ENCODE measurements at places on chromosomes 6 and 20.

- DNase-seq, result no peak
Measured at GRCh38 chr6:10101551-10102252, 313.2 kb downstream of the TFAP2A start.

DNA sequence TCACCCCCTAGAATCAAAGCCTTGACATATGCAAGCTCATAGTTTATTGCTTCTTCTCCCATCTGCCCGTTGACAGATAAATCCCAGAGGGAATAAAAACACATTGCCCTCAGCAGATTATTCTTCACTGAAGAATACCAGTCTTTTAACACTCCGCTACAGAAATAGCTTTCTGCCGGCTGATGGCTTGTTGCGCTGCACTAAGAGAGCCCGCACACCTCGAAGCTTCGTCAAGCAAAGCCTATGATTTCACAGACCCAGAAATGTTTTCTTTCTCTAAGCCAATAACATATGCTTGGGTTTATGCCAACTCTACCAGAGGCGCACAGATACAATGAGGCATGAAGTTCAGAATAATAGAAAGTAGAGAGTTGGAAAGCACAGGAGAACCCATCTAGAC lies 208.9 kb upstream of the FOXQ1 start:
- no peak for DNase-seq

GRCh38 chr6:157059781-157060180 lies 263.5 kb downstream of the TMEM242 start:
- no peak for DNase-seq

DNA sequence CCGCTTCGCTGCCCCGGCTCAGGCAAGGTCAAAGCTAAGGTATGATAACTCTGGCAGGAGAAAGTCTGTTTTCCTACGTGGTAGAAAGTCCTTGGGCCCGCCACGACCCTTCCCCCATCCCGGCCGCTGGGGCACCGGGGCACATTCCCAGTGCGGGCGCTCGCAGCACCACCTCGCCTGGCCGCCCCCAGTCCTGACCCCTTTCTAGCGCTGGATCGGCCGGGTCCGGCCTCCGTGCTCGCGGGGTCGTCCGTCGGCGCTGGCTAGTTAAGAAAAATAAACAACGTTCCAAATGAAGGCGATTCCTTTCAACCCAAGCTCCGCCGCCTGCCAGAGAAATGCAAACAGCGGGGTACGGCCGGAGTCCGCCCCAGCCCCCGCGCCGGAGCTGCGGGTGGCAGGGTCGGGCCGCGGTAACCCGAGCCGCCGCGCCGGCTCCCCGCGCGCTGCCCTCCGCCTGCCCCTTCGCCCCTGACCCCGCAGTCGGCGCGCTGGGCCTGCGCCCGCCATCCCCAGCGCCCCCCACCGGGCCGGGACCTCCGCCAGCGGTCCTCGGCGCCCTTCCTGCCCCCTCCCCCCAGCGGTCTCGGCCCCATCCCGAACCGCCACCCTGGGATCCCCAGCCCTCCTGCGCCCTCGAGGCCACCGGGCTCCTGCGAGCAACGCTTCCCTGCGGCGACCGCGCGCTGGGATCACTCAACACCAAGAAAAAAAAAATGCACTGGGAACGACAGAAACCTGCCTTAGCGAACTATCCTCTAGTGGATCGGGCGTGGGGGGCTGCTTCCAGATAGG lies 37.6 kb downstream of the NCR2 start:
- DNase-seq, result no peak

DNA sequence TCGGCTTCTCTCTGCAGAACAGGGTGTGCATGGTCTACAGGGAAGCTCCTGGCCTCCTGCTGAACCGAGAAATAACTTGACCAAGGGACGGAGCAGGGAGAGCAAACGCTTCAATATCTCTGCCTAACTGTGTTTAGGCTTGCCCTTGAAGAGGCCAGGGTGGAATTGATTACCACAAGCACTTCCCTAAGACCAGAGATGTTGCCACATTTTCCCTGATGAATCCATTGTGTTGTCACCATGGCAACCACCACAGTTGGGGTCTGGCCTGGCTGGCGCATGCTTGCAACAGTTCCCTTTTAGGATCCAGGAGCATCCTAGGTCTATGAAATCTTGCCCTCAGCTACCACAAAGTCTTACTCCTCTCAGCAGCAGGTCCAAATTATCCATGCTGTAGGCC lies 213.5 kb upstream of the SULF2 start:
- no peak for DNase-seq

DNA sequence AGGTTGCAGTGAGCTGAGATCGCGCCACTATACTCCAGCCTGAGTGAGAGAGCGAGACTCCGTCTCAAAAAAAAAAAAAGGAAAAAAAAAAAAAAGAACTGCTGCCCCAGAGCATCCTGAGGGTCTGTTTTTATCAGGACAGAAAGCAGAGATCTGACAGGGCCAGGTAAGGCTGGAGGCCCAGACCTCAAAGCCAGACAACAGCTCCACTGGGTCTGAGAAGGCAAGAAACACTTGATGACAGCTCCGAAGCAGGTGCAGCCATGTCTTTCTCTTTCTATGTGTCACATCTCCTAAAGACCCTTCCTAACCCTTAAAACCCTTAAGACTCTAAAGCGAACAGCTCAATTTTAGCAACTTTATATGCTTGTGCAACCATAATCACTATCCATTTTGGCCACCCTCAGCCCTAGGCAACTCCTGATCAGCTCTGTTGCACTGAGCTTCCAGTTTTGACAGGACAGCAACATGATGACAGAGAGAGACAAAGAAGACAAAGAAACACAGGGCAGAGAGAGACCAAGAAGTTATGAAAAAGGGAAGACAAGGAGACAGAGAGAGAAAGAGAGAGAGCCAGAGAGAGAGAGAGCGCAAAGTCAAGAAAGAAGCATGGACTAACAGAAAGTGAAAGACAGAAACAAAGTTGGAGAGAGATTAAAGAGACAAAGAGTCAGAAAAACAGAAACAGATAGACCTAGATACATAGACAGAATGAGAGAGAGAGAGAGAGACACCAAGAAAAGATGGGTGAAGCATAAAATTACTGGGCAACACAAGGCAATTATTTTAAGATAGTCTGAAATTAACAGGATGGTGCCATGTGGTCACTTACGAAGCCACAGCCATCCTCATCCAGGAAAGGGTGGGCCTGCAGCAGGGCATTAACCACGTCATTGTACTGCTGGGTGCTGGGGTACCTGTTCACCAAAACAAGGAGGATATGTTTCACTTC lies 39.2 kb downstream of the SAMD3 start:
- no peak for DNase-seq

GRCh38 chr6:66429210-66429609 lies 722.2 kb upstream of the EYS start:
- no peak for DNase-seq

- DNase-seq, result no peak
Measured at GRCh38 chr6:1424306-1424927, 35.0 kb downstream of the FOXF2 start.

DNA sequence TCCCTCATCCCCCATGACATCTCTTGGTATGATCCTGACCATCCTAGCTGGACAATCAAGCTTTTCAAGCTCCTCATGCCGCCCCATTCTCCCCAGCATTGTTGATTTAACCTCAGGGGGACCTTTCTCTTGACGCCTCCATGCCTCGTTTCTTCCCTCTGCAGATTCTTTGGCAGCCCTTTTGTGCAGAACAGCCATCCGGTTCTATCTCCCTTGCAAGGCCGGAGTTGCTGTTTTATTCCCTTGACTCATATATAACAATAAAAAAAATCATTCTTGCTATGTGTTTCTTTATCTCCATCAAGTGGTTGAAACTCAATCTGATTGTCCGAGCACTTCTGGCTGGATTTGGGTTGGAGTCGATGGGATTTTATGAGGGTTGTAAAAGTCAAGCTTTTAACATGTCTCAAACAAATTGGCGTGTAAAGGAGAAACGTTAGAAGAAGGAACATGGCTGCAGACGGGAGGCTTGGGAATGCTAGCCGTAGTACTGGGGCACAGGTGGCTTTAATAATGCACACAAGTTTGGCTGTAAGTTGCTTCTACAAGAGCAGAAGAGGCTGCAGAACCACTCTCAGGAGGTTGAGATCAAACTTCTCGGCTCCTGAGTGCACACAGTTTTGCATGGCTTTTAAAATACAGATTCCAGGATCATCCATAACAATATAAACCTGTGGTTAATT lies 3.9 kb upstream of the SULF2 start:
- DNase-seq, result no peak
